ENCODE measurements at places on chromosomes 1 and 21.

GRCh38 chr1:236122176-236122575 lies 20.2 kb upstream of the GPR137B start:
- no peaks in the 10 kb centered on the region for H3K27me3 ChIP-seq
- no peaks in the 10 kb centered on the region for H3K4me1 ChIP-seq
- H3K36me3 ChIP-seq = no peaks in the 10 kb centered on the region
- H3K27ac ChIP-seq = no peak overlapping the region

- H3K4me3 ChIP-seq = no peak overlapping the region
- H3K27ac ChIP-seq = no peak overlapping the region
- no peaks in the 10 kb centered on the region for H3K4me1 ChIP-seq
- no peaks in the 10 kb centered on the region for H3K27me3 ChIP-seq
- H3K36me3 ChIP-seq = no peaks in the 10 kb centered on the region
- peak; percentile 47 for DNase-seq
These were observed 209.8 kb downstream of the MATN1 start for GRCh38 chr1:30513396-30514136.

DNA sequence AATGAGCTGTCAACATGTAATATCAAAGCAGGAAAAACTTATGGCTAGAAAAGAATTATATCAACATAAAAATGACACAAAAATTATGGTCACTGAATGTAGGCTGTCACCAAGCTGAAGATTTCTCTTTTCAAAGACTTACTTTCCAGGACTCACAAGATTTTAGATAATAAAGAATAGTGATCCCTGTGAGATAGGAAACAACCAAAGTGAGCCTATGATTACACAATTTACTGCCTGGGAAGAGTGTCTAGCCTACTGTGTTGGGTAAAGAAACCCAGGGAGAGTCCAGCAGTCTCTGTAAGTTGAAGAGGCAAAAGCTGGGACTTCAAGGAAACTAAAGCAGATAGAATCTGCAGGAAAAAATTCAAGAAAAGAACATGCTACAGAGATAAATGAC lies 20.2 kb upstream of the RGS1 start:
- no peak overlapping the region for H3K4me3 ChIP-seq
- no peak for DNase-seq
- H3K4me1 ChIP-seq = no peaks in the 10 kb centered on the region
- no peak overlapping the region for H3K27ac ChIP-seq
- no peaks in the 10 kb centered on the region for H3K27me3 ChIP-seq

- H3K27me3 ChIP-seq = no peaks in the 10 kb centered on the region
- no peak overlapping the region for H3K4me3 ChIP-seq
- no peak for DNase-seq
These were observed 62.1 kb downstream of the EYA3 start for GRCh38 chr1:28026329-28026728.

DNA sequence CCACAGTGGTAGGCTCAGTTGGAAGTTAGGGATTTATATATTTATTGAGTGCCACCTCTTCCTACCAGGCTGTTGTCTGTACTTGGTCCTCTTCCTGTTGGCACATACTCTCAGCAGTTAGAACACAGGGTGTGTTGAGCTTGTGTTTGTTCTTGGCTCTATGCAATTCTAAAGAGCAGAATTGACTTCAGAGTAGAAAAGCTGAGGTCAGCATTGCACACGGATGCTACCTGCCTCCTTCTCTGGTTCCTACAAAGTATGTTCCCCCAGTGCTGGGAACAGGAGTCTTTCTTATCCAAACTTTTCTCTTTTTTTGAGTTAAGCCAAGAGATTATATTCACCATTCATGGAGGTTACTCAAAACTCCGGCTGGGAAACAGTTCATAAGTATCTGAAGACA lies 16.5 kb upstream of the CD53 start:
- no peak for DNase-seq

- H3K27me3 ChIP-seq = no peaks in the 10 kb centered on the region
- no peaks in the 10 kb centered on the region for H3K4me1 ChIP-seq
- H3K36me3 ChIP-seq = peaks cover 23% of the 10 kb centered on the region
- DNase-seq = no peak
- peak overlapping the region; percentile 21 for H3K27ac ChIP-seq
- H3K4me3 ChIP-seq = no peak overlapping the region
These were observed 23.1 kb downstream of the IL10RB start for GRCh38 chr21:33289199-33289819.

- no peaks in the 10 kb centered on the region for H3K27me3 ChIP-seq
- H3K36me3 ChIP-seq = no peaks in the 10 kb centered on the region
- H3K27ac ChIP-seq = peak overlapping the region; percentile 92
- H3K4me3 ChIP-seq = peak overlapping the region; percentile 99
- H3K4me1 ChIP-seq = no peaks in the 10 kb centered on the region
- no peak for DNase-seq
These were observed 706 bp downstream of the C21orf91 start for GRCh38 chr21:17818186-17819113.

DNA sequence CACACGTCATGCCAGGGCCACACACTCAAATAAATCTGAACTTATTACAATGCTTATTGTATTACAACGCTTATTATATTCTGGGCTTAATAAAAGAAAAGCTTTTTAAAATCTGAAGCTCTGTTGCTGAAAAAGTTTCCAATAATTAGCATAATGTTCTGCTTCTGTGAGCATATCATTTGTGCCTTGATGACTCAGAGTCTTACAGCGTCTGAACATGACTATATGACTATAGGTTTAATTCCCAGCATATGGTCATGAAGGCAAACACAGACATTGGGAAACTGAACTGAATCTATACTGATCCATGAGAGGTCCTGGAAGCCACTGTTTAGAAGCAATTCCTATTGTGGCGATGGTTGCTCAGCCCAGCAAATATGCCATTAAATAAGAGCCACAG lies 66.3 kb downstream of the SIM2 start:
- no peak overlapping the region for H3K27ac ChIP-seq
- peaks cover 3% of the 10 kb centered on the region for H3K4me1 ChIP-seq
- no peaks in the 10 kb centered on the region for H3K36me3 ChIP-seq
- H3K4me3 ChIP-seq = no peak overlapping the region
- DNase-seq = no peak

- H3K4me1 ChIP-seq = no peaks in the 10 kb centered on the region
- no peak for DNase-seq
- H3K27ac ChIP-seq = no peak overlapping the region
- H3K27me3 ChIP-seq = no peaks in the 10 kb centered on the region
- no peak overlapping the region for H3K4me3 ChIP-seq
These were observed 39.4 kb downstream of the CDC14A start for GRCh38 chr1:100391675-100392074.

- H3K27ac ChIP-seq = peak overlapping the region; percentile 92
- H3K27me3 ChIP-seq = no peaks in the 10 kb centered on the region
- no peaks in the 10 kb centered on the region for H3K4me1 ChIP-seq
- H3K4me3 ChIP-seq = no peak overlapping the region
- DNase-seq = no peak
These were observed 77.4 kb downstream of the NDUFS5 start for GRCh38 chr1:39103328-39104157.

GRCh38 chr1:43366179-43366578 lies 1.6 kb downstream of the ELOVL1 start:
- H3K27ac ChIP-seq = peak overlapping the region; percentile 93
- no peaks in the 10 kb centered on the region for H3K27me3 ChIP-seq
- no peak for DNase-seq
- H3K4me3 ChIP-seq = peak overlapping the region; percentile 88
- peaks cover 37% of the 10 kb centered on the region for H3K36me3 ChIP-seq
- peaks cover 30% of the 10 kb centered on the region for H3K4me1 ChIP-seq

DNA sequence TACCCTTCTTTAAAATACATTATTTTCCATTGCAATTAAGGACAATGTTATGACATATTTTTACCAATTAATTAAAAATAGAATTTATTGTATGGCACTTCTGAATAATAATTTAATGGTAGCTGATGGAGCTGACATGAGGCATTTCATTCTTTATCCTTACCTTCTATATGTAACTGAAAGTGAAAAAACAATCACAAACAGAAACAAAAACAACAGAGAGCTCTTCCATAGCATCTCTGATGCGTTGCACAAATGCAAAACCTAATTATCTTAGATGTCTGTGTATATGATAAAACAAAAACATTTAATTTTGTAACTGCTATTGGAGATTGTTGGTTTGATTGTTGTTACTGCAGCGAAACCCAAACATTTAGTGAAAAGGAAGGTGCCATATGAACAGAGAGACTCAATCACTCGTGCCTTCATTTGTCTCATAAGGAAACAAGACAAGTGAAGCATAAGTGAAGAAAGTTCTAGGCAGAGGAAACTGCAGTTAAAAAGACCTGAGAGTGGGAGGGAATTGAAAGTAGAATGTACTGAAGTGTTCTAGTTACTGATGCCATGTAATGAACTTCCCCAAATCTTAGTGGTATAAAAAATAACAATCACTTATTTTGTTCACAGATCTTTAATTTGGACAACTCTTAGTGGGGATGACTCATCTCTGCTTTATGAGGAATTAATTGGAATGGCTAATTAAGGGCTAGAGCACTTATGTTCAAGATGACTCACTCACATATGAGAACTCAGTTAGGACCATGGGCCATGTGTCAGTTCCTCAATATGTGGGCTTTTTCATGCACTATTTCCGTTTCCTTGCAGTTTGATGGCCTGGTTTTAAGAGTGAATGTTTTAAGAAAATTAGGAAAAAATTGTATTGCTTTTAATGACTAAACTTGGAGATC lies 245.0 kb upstream of the OLFM3 start:
- no peak overlapping the region for H3K27ac ChIP-seq
- no peaks in the 10 kb centered on the region for H3K4me1 ChIP-seq
- no peak overlapping the region for H3K4me3 ChIP-seq
- DNase-seq = no peak
- no peaks in the 10 kb centered on the region for H3K36me3 ChIP-seq
- H3K27me3 ChIP-seq = no peaks in the 10 kb centered on the region

GRCh38 chr1:30489737-30490389 lies 233.5 kb downstream of the MATN1 start:
- DNase-seq = no peak
- no peak overlapping the region for H3K27ac ChIP-seq
- no peaks in the 10 kb centered on the region for H3K4me1 ChIP-seq
- H3K4me3 ChIP-seq = no peak overlapping the region
- no peaks in the 10 kb centered on the region for H3K27me3 ChIP-seq
- H3K36me3 ChIP-seq = no peaks in the 10 kb centered on the region

DNA sequence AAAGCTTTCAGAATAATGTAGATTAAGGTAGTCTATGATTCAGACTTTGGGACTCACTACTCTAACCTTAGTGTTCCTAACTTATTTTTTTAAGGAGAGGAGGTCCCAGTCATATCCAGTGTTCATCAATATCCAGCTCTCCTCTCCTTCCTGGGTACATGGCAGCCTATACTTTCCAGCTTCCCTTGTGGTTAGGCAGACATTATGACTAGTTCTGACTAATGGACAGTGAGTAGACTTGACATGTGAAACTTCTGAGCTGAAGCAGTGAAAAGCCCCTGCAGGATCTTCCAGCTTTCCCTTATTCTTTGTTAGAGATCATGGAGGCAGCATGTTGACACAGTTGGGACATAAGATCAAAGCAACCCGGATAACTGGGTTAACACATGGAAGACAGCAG lies 144.2 kb downstream of the PTPRU start:
- H3K4me1 ChIP-seq = no peaks in the 10 kb centered on the region
- no peak for DNase-seq
- H3K4me3 ChIP-seq = no peak overlapping the region
- H3K27ac ChIP-seq = no peak overlapping the region

- DNase-seq = no peak
- H3K27ac ChIP-seq = no peak overlapping the region
- H3K4me3 ChIP-seq = no peak overlapping the region
- H3K27me3 ChIP-seq = no peaks in the 10 kb centered on the region
- H3K4me1 ChIP-seq = peaks cover 47% of the 10 kb centered on the region
These were observed 6.1 kb downstream of the TIE1 start for GRCh38 chr1:43306688-43307457.

DNA sequence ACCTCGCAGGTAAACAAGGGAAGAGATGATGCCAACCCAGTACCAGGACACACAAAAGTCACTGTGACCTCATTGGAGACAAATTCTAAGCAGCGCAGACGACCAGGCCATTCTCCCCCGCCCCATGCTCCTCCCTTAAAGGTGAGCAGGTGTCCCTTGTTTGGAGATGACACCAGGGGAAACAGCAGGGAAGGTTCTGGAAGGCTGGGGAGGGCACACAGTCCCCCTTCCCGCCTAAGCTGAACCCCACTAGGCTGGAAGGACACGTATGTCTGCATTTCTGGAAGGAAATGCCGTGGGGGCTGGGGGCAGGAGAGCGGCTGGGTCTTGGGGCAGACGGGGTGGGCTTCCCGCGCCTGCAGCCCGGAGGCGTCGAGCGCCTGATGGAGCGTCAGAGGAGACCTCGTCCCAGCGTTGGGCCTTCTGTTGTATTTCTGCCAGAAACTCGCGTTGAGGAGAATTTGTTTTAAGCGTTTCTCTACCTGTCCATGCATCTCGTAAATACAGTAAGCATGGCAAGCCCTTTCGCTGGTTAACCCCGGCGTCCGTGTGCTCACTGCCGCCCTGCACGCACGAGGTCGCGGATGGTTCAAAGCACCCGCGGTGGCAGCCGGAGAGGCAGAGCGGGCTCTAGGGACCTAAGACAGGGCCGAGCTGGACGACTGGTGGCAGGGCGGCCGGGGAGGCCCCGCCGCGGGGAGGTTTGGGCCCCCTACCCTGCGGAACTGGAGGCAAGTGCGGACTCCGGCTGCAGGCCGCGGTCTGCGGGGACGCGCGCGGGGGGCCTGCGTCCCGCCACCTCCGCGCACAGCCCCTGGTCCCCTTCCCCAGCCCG lies 1.2 kb upstream of the LHX4 start:
- no peaks in the 10 kb centered on the region for H3K36me3 ChIP-seq
- peaks cover 43% of the 10 kb centered on the region for H3K4me1 ChIP-seq
- no peak for DNase-seq
- peaks cover 43% of the 10 kb centered on the region for H3K27me3 ChIP-seq
- H3K27ac ChIP-seq = no peak overlapping the region
- H3K4me3 ChIP-seq = peak overlapping the region; percentile 60

DNA sequence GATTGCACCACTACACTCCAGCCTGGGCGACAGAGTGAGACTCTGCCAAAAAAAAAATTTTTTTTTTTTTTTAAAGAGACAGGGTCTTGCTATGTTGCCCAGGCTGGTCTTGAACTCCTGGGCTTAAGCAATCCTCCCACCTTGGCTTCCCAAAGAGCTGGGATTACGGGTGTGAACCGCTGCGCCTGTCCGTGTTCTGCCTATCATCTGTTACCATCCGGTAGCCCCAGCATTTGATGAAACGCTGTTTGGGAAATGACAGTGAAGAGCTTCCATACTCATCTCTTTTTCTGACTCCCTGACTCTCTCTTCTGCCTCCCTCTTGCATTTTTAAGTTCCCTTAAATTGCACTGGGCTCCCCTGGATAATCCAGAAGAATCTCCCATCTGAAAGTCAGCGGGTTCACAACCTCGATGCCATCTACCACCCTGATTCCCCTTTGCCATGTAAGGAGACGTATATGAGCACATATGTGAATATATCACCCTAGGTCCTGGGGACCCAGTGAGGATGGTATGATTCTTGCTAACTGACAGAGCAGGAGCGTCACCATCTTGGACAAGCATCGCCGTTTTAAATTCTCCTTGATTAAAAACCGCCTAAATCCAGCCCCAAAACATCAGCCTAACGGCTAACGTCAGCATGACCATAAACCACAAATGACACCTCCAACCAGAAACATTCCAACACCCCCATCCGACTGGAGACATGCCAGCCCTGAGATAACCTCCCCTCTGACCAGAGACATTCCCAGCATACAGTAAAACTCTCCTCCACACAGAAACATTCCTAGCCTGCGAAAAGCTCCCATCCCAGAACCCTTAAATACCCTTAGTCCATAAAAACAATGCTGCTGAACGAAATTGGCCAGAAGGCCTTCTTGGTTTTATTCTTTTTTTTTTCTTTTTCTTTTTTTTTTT lies 12.4 kb downstream of the TNFRSF8 start:
- DNase-seq = no peak
- no peaks in the 10 kb centered on the region for H3K4me1 ChIP-seq
- no peaks in the 10 kb centered on the region for H3K27me3 ChIP-seq
- H3K27ac ChIP-seq = no peak overlapping the region

Measured in right atrium auricular region (tissue), 2 donors.